Temporal lobe (tissue), 4 donors: ENCODE measurements at places on chromosomes 16 and 17. TPM values are rescaled to one million over a fixed set of nuclear protein-coding genes. Genes with fewer than 3 reads are reported as not detected.

The ZG16 gene
- total RNA-seq = not detected

The CACNA1H gene
- 21.4 TPM for total RNA-seq

The CFAP52 gene
- total RNA-seq = 1.7 TPM

The CACNG1 gene
- total RNA-seq = 0.25 TPM

The TP53TG3C gene
- not detected for total RNA-seq

The MYO15A gene
- total RNA-seq = 2.5 TPM

The PARD6A gene
- 5.2 TPM for total RNA-seq
